ENCODE measurements at places on chromosomes 1 and 21. TPM values are rescaled to one million over a fixed set of nuclear protein-coding genes. Genes with fewer than 3 reads are reported as not detected.

Gene C1orf115
- total RNA-seq, result 0.54 TPM

Gene AIRE
- total RNA-seq, result not detected

Gene PCSK9
- total RNA-seq, result 1.7 TPM

Gene NT5C1A
- total RNA-seq, result not detected

Gene FCAMR
- not detected for total RNA-seq

Gene FOXD2
- 0.37 TPM for total RNA-seq
